PC-9 (cell line): ENCODE measurements at places on chromosomes 2 and 18. TPM values are rescaled to one million over a fixed set of nuclear protein-coding genes. Genes with fewer than 3 reads are reported as not detected.

Gene HMSD
- not detected in 2 replicates for total RNA-seq

Gene TNFRSF11A
- total RNA-seq: 6.3 and 6.7 TPM in 2 replicates

Gene RTKN
- total RNA-seq: 58.9 and 63.4 TPM in 2 replicates

Gene FOSL2
- 46.0 and 60.0 TPM in 2 replicates for total RNA-seq

- DNase-seq: no peak
These were observed 6.2 kb upstream of the GPR155 start for GRCh38 chr2:174492963-174493431.

- no peak for DNase-seq
These were observed 19.5 kb upstream of the SOS1 start for GRCh38 chr2:39140322-39140847.

- no peak for DNase-seq
These were observed 559 bp downstream of the TMEM37 start for GRCh38 chr2:119431976-119432850.

DNA sequence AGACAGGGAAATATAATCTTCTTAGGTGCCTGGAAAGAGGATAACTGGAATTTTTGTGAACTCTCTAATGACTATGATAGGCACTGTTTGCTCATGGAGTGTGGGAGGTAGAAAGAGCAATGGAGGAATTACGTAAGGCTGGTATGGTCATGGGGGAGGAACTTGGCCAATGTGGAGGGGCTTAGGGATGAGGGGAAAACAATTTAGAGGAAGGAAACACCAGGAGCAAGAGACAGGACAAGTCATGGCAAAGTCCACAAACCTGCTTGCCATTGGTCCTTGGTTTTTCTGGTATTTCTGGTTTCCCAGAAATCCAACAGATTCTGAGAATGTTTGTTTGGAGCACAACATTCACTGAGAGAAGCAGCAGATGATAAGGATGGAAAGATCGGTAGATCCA lies 274.2 kb downstream of the DYSF start:
- peak; percentile 48 for DNase-seq

- DNase-seq: no peak
These were observed 102.2 kb upstream of the RAB6C start for GRCh38 chr2:129877289-129877741.
